NCI-H187 treated with DMSO at 0.1 percent for 48 hours (cell line): ENCODE measurements at places on chromosomes 2 and 18.

DNA sequence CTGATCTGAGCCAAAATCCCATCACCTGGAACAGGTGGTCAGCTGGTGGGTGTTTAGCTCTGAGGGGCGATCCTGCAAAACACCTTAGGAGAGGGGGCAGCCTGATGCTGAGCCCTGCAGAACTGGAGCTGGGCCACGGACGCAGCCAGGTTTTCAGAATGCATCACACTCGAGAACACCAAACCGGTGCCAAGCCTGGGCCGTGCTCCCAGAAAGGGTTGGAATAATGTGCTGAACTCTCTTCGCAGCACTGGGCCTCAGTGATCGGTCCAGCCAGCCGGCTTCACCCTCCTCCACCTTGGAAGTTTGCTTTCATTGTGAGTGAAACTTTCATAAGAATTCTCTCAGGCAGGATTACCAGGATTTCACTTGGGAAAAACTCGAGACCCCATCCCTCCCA is 56.5 kb upstream of the TTC39C start:
- DNase-seq, result no peak

- no peak for DNase-seq
Measured at GRCh38 chr18:45340884-45341283, 274.4 kb upstream of the SLC14A2 start.

DNA sequence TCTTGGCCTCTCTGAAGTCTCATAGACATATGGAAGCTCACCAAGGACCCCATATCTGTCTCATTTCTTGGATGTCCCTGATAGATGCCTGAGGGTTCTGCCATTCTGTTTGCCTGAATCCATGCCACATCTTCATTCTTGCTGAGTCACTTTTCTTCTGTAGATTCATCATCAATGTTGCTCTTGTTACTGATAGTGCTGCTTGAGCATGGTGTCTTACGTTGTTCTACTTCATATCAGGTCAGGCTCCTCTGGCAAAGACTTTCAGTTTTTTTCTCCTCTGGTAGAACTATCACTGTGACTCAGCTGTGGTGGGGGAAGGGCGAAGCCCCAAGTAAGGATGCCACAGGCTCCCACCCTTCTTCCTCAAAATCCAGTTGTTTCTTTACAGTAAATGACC is 885.2 kb downstream of the DCDC2C start:
- DNase-seq, result no peak

- peak; percentile 2 for DNase-seq
Measured at GRCh38 chr2:181715033-181715630, 34.8 kb upstream of the NEUROD1 start.

GRCh38 chr2:15989559-15989958 is 49.2 kb downstream of the MYCN start:
- DNase-seq, result no peak

- no peak for DNase-seq
Measured at GRCh38 chr2:218582076-218582475, 13.4 kb downstream of the CNOT9 start.

GRCh38 chr2:50651676-50652075 is 380.3 kb downstream of the NRXN1 start:
- no peak for DNase-seq

GRCh38 chr2:118805064-118805690 is 42.3 kb downstream of the EN1 start:
- no peak for DNase-seq

- no peak for DNase-seq
Measured at GRCh38 chr18:47036298-47036874, 965 bp upstream of the ELOA2 start.

DNA sequence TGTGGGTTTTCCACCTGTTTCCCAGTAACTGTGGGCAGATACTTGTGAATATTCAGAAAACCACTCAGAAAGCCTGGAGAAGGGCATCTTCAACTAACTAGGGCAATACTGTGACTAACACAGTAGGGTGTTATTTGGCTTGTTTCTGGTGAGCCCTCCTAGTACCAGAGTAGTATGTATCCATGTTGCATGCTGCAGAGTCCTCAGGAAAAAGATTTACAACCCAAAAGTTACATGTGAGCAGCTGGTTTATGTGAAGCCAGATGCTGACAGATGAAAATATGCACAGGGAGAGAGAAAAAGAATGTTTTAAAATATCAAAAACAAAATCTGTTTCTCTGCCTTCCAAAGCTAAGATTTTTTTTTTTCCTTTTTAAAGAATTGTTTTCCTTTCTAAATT is 333.2 kb upstream of the UBE2E3 start:
- DNase-seq, result no peak

DNA sequence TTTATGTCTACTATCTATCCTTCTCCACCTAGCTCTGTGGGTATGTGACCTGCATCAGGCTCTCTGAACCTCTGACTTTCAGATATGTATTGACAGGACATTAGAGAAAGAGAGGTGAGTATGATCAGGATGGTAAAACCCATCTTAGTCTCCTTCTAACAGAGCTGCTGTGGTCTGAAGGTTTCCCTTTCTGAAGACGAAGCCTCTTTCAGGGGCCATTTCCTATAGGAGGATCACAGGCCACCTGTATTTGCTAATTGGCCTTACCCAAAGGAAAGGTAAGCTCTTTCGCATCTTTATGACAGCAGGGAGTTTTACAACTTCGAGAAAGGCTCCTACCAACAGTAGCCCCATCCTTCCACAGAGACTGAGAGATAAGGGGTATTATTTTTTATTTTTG is 442.9 kb downstream of the KCNJ3 start:
- DNase-seq, result no peak

GRCh38 chr18:63686871-63687270 is 15.9 kb upstream of the SERPINB11 start:
- DNase-seq, result no peak

DNA sequence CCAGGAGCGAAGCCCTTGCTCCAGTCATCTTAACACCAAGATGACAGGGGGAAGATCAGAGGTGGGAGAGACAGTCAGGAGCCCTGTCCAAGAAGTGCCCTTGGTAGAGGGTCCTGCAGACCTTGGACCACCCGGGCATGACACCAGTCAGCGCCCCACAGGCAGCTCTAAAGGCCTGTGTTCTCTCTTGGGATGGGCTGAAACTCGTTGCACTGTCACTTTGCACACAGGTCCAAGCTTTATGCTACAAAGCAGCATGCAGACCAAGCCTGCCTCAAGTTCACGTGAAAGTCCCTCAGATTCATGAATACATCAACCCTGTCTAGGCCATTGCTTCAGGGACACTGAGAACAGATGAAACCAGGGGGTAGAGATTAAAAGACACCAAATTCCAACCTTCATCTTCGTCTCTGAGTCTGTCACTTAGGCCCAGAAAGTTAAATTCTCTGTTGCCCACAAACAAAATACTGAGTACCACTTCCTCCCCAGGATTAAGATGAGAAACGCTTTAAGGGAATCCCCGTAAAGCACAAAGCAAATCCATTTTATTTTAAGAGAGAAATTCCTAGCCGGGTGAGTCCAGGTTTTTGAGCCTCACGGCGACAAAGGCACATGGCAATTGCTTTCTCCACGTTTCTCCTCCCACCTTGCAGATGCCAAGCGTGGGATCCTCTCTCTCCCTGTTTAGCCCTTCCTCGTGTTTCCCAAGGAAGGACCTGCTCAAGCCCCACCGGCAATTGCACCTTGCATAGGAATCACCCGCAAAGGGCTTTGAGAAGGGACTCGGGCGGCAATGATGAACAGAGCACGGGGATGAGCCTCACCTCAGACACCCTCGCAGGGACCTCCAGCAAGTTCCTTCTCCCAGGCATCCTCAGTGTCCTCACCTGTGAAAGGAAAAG is 75.0 kb upstream of the ID2 start:
- DNase-seq, result no peak

GRCh38 chr2:39334529-39334928 is 90.8 kb upstream of the CDKL4 start:
- DNase-seq, result no peak

GRCh38 chr2:174574657-174575056 is 22.9 kb downstream of the WIPF1 start:
- DNase-seq, result no peak

- no peak for DNase-seq
Measured at GRCh38 chr18:49250816-49251388, 209.5 kb downstream of the DYM start.

DNA sequence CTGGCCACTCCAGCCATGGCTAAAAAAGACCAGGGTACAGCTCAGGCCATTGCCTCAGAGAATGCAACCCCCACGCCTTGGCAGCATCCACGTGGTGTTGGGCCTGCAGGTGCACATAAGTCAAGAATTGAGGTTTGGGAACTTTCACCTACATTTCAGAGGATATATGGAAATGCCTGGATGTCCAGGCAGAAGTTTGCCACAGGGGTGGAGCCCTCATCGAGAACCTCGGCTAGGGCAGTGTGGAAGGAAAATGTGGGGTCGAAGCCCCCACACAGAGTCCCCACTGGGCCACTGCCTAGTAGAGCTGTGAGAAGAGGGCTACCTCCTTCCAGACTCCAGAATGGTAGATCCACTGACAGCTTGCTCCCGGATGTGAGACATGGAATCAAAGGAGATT is 477.3 kb downstream of the LPIN1 start:
- DNase-seq, result no peak

GRCh38 chr2:205937211-205937610 is 148.8 kb downstream of the INO80D start:
- DNase-seq, result no peak

DNA sequence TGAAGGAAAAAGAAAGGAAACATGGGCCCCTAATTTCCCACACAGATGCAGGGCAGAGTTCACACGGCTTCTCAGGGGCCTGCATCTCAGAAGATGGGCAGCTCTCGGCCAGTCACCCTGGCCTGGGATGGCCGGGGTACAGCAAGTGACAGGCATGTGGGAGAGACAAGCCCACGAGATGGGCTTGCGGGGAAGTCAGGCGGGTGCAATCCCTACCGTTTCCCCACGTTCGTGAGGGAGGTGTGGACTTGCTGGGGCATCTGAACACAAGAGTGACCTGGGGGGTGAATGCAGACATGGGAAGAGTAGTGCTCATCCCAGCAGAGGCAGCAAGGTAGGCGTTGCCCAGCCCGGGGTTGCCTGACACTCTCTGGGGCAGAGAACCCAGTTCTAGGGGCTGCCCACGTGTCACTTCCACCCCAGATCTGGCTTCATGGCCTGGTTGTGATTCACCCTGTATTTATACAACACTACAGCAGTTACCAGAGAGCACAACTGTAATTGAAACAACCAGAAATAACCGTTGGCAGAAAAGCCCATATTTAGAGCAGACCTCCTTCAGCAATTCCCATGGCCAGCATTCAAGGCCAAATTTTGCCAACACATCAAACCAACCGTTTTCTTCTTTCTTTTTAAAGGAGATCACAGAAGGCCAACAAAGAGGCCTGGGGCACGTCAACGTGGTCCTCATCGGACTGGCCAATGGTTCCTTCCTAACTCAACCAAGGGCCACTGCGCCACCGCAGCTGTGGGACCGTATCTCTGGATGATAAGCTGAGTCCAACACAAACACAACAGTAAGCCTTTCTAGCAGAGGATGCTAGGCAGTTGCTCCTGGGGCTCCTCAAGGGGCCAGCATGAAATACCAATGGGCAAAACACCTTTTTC is 58.4 kb downstream of the PARD6G start:
- no peak for DNase-seq

- no peak for DNase-seq
Measured at GRCh38 chr2:172859581-172860335, 124.1 kb downstream of the RAPGEF4 start.

GRCh38 chr2:191202209-191202721 is 42.9 kb upstream of the MYO1B start:
- DNase-seq, result no peak

DNA sequence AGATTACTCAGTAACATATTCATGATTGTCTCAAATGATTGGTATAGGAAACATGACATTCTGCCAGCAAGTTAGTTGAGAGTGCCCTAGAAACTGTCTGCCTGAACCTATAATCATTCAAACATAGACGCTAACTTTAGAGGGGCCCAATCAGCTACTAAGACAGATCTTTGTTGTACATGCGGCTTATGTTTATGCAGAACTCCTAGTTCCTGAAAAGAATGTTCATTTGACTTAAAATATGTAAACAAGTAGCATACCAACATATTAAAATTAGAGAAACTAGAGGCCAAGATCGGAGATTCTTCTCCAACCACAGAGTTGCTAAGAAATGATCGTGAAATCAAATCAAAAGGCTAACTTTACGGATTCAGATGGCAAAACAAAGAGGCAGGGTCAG is 4.2 kb upstream of the METAP1D start:
- no peak for DNase-seq

GRCh38 chr2:1644427-1644826 is 99.9 kb downstream of the PXDN start:
- no peak for DNase-seq

- DNase-seq, result no peak
Measured at GRCh38 chr2:209577376-209578357, 153.8 kb downstream of the MAP2 start.

- DNase-seq, result no peak
Measured at GRCh38 chr18:11905613-11906012, 2.5 kb downstream of the MPPE1 start.

DNA sequence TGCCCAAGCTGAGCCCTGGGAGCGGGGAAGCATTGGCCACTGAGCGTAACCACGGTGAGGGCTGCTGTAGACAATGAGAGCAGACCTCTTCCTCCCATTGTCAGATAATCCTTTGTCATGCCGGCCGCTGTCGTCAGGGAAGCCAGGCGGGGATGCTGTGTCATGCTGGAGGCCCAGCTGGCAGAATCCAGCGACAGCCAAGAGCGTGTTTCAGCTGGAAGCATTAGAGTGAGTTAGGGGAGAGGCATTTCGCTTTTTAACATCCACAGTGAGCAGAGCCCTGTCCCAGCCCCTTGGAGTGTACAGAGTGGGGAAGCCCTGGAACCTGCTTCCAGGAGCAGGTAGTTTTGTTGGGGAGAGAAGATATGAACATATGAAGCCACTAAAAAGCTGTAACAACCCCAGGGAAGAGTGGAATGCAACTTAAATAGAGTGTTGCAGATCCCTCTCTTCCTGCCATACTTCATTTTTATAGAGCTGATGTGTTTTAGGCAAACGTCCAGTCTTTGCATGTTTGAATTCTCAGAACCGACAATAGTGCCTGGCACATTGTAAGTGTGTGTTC is 7.0 kb downstream of the CTIF start:
- DNase-seq, result no peak

GRCh38 chr2:215886022-215886421 is 127.3 kb downstream of the MREG start:
- DNase-seq, result no peak

DNA sequence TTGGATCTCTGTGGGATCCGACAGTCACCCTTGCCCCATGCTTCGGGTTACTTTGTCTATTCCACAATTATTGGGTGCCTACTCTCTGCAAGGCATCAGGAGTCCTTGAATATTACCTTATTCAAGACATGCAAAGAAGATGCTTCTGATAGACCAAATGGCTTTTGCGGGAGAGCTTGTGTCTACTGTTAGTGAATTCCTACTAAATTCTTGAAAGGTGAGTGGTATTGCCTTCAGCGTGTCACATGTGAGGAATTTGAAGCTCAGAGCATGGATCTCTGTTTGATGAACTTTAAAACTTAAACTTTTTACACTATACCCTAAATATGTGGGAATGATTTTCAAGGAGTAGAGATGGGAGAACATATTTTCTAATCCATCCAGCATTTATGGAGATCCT is 184.4 kb downstream of the LTBP1 start:
- no peak for DNase-seq

- DNase-seq, result no peak
Measured at GRCh38 chr2:112010751-112011150, 44.3 kb upstream of the TMEM87B start.
